ENCODE measurements at places on chromosomes 5 and 9.

- no peak for DNase-seq
Observed at GRCh38 chr5:102845041-102845440, 89.9 kb downstream of the PAM start.

DNA sequence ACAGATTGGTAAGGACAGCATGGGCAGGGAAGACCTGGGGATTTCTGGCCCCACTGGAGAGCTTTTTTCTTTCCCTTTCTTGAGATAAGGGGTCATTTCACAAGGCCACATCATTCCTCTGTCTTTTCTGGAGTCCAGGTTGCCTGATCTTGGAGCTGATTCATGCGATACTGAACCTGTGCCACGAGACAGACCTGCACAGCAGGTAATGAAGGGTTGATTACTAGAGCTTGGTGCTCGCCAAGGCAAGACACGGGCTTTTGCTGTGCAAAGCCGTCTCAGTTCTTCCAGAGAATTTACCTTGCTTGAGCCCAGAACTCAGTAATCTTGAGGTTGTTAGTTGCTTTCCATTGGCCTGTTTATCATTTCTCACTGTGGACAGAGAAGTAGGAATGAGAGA lies 39.2 kb downstream of the NUP188 start:
- DNase-seq = no peak

DNA sequence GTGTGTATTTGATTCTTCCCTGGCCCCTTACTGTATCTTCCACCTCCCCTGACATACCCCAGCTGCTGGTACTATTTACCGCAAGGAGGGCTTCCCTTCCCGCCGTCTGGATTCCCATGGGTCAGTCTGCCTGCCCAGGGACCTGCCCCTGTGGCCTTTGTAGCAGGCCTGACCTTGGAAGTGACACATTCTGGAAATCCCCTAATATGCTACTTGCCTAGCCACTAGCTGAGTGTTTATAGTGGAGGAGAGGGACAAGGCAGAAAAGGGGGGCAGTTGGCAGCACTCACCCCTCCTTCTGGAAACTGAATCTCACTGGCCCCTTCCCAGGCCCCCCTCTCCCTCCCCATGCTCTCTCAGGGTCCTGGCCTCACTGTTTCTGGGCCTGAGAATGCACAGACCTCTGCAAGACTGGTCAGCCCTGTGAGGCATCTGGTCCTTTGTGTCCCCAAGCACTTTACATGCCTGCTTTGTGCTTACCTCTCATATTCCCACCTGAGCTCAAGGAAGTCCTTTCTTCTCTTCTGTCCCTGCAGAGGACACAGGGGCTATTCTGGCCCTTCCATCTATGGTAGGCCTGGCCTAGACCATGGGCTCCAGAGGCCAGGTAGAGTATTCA lies 8.2 kb upstream of the CCL21 start:
- DNase-seq = no peak

GRCh38 chr5:177085985-177086653 lies 596 bp upstream of the FGFR4 start:
- DNase-seq = no peak

DNA sequence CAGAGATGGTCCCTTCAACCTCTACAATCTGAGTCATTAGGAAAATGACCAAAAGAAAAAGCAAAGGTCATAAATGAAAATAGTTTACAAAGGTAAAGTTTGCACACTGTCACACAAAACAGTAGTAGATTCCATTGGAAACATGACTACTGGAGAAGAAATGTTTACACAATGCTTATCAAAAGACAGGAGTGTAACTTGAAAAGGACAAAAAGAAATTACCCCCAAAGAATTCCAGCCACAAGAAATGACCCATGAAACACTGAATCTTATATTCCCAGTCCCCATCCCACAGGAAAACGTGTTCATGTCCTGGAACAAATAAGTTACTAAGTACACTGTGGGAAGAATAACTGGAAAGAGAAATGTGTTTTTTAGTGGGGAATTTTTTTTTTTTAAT lies 385.1 kb downstream of the SEMA5A start:
- DNase-seq = no peak

DNA sequence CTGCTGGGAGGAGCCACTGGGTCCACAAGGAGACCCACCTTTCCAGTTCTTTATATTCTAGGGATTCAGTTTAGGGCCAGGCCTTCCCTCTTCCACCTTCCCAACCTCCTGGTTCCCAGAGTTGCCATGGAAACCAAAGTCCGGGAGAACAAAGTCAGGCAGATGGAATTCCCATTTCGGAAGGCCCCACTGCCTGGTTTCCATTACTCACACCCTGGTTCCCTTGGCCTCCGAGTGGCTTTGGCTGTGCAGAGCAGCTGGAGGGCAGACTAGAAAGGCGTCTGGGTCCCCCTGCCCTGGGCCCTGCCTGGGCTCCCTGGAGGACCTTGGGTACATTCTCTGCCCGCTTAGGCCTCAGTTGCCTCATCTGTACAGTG lies 136.1 kb downstream of the RGS3 start:
- no peak for DNase-seq

DNA sequence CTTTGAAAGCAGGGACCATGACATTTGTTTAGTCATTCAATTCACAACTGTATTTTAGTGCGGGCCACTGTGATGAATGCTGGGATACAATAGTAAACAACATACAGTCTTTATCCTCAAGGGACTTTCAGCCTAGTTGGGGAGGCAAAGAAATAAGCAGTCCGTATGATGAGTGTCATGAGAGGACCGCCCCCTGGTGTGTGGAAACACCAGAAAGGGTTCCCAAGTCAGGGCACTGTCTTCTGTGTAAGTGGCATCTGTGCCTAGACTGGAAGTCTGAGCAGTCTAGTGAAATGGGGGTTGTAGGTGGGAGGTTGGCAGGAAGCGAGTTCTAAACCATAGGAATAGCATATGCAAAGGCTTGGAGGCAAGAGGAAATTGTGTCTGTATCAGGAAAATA lies 6.8 kb downstream of the C9orf43 start:
- no peak for DNase-seq

DNA sequence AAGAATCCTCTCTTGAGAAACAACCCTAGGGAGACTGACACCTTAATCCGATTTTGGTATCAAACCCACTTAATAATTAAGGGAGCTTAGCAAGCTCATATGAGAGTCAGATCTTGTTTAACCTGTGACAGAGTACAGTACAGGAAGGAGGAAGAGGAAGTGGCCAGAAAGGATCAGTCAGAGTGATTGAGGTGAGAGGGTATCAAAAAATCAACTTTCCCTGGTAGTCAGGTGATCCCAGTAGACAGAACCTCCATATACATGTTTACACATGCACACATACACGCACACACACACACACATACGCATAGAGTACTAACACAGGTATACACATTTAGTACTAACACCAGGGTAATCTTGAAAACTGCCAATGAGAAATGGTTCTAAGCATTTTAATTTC lies 56.8 kb downstream of the GLIS3 start:
- DNase-seq = no peak
